Right kidney (tissue), 9 donors: ENCODE measurements at places on chromosomes 5 and 9.

GRCh38 chr9:136521537-136521936 is 24.3 kb downstream of the NOTCH1 start:
- no peak for DNase-seq

- DNase-seq: no peak
These were observed 13.6 kb upstream of the ABCA1 start for GRCh38 chr9:104941597-104941996.

- no peak for DNase-seq
These were observed 206.0 kb upstream of the DMRTA1 start for GRCh38 chr9:22240619-22241018.

GRCh38 chr9:13941714-13942113 is 372.2 kb downstream of the NFIB start:
- DNase-seq: no peak

DNA sequence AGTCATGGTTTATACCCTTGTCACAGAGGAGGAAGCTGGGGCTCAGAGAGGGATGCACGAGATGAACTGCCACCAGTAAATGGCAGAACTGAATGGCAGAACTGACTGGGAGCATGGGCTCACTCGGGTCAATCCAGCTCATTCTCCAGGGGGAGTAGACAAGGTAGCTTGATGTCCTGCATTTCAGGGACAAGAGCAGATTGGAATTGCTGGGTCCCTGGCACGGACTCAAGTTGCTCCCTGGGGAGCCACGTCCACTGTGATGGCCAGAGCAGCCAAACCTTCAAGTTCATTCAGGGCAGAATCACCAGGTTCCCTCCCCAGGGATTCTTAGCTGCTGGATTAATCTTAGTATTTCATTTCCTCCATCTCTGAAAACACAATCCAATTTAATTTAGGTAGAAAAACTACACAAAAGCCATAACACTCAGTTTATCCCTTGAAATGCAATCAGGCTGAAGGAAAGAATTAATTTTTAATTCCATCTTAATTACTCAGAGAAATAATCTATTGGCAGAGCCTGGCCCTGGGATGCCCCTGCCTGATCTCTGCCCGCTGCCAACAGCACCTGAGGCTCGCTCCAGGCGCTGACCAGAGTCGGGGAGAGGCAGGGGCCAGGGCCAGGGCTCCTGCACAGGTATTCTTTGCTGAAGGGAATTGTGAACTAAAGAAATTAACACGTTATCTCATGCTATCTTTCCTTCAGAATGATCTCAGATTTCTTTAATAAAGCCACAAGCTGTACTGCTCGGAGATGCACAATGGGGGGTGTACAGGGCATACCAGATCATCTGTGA is 42.0 kb upstream of the UNC5A start:
- no peak for DNase-seq

GRCh38 chr5:31122998-31123951 is 70.2 kb upstream of the CDH6 start:
- no peak for DNase-seq

DNA sequence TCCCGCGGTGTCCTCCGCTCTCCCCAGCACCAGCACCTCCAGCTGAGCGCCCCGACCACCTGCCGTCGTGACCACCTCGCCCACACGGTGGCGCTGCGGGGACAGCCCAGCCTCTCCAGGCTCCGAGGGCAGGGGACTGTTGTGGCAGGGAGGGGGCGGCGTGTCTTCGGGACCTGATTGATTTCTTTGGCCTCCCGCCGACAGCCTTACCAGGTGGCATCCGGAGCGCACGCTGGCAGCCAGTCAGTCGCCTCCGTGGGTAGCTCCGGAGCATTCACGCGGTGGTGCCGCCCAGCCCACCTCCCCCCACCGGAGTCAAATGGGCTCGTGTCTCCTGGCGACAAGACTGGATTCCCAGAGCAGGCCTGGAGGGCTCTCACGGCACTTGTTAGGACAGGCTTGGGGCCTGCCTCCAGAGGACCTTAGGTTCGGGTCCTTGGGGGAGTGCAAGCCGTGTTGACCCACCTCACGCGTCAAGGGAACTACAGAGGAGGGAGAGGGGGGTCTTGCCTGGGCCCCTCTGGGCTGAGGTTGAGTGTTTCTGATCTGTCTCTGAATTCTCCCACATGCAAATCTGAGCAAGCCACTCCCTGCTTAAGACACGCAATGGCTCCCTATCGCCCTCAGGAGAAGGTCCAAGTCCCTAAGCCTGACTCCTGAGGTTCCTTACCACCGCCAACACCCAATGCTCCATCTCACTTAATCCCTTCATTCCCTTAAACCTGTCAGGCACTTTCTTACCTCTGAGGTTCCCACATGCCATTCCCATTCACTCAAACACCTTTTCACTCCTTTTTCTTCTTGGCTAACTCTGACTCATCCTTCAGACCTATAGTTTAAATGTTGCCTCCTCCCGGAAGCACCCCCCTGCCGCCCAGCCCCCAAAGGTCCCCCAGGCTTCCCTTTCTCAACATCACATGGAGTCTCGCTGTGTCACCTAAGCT is 51.2 kb upstream of the GGTA1 start:
- DNase-seq: peak; percentile 88

- peak; percentile 78 for DNase-seq
These were observed 494 bp upstream of the CXXC5 start for GRCh38 chr5:139647506-139648204.

DNA sequence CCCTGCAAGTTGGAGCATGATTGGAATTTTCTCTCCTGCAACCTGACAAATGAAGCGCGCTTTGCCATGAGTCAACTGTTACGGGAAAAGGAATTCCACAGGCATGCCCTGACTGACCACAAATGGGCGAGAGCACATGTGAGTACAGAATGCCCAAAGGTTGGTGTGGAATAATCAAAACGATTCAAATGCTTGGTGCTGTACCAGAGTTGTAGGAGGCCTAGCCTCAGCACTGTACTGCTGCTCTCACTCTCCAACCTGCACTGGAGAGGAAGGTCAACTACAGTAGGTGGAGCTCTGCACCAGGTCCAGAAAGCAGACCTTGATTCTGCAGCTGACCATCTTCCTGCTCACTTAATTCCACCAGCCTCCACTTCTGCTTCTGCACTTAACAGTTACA is 406.9 kb upstream of the ACTBL2 start:
- no peak for DNase-seq

GRCh38 chr5:164422400-164422799 is 917.0 kb downstream of the MAT2B start:
- no peak for DNase-seq

DNA sequence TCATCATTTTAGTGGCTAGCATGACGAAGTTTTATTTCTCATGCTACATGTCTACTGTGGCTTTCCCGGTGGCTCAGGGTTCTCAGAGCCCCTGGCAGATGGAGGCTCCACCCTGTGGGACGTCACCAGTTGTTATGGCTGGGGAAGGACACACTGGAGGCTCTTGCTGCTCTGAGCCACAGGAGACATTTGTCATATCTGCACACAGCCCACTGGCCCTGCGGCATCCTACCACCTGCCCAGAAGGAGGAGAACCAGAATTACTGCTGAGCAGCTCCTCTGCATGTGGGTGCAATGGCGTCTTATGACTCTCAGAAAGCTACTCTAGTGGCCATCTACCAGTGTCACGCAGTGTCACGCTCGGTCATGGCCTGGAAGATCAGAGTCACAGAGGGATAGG is 6.6 kb downstream of the OR13J1 start:
- no peak for DNase-seq

- DNase-seq: no peak
These were observed 11.6 kb downstream of the TRAF1 start for GRCh38 chr9:120914953-120915352.

- DNase-seq: no peak
These were observed 20.6 kb downstream of the IRF1 start for GRCh38 chr5:132470010-132470392.

- DNase-seq: no peak
These were observed 60.7 kb downstream of the ROR2 start for GRCh38 chr9:91889161-91889911.

DNA sequence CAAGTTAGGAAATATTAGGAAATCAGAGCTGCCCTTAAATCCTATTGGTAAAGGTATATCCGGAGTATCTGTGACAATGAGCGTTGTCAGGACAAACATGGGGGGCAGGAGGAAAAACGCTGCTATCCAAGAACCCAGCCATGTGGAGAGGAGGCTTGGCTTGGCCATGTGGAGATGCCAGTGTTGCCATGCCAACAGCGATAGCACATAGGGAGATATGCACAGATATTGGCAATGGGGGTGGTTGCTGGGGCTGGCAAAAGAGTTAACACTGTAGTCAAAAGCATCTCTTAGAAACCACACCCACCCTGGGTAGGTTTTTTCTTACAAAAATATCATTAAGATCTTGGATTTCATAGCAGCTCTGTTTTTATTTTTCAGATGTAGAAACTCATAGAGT is 106.4 kb upstream of the ASTN2 start:
- DNase-seq: no peak

GRCh38 chr9:224582-225520 is 10.2 kb downstream of the DOCK8 start:
- DNase-seq: no peak
